ENCODE measurements at places on chromosomes 12 and 14. TPM values are rescaled to one million over a fixed set of nuclear protein-coding genes. Genes with fewer than 3 reads are reported as not detected.

Gene TCL1B
- total RNA-seq: not detected

Gene RABGGTA
- total RNA-seq: 25.9 TPM

Gene KCNC2
- not detected for total RNA-seq

Gene SAMD15
- total RNA-seq: 1.1 TPM

Gene SOS2
- 14.1 TPM for total RNA-seq

Gene SIX4
- 3.9 TPM for total RNA-seq

Gene KRT75
- total RNA-seq: not detected
